Activated CD4-positive, CD25-positive, alpha-beta regulatory T cell treated with anti-CD3 and anti-CD28 coated beads, Interleukin-2, amount 50 U/mL, for 72 hours (primary cell): ENCODE measurements at places on chromosomes 6 and 20.
A peak's percentile ranks its signal among the peaks of the same experiment; 100 is the strongest.

GRCh38 chr20:36384022-36384619 is 78.0 kb downstream of the DLGAP4 start:
- peak; percentile 35 for DNase-seq

- DNase-seq: peak; percentile 76
These were observed 42.6 kb downstream of the TRIM27 start for GRCh38 chr6:28880894-28881780.

- no peak for DNase-seq
These were observed 70.7 kb downstream of the PDE7B start for GRCh38 chr6:135922174-135922573.

GRCh38 chr6:154360476-154360875 is 3.9 kb upstream of the IPCEF1 start:
- DNase-seq: no peak

DNA sequence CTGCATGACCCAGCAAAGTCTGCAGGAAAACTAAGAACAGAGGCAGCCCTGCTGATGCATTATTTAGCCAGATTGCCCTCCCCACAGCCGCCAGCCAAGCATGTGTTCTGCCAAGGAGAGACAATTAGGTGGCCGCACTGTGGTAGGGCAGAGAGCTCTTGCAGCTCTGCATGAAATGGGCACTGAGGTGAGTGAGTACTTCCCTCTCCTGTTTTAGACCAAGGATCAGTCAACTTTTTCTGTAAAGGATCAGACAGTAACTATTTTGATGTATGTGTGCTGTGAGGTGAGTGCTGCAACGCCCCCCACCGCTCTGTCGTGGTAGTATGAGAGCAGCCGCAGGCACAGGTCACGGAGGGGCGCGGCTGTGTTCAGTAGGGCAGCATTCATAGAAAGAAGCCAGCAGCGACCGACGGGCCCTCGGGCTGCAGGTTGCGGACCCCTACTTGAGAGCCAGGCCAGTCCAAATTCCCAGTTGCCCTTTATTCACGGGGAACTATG is 23.8 kb upstream of the FAM50B start:
- no peak for DNase-seq
